NCI-H446 (cell line): ENCODE measurements at places on chromosomes 16 and 17.

- no peak for DNase-seq
Observed at GRCh38 chr16:71387045-71387871, 28.7 kb downstream of the CALB2 start.

DNA sequence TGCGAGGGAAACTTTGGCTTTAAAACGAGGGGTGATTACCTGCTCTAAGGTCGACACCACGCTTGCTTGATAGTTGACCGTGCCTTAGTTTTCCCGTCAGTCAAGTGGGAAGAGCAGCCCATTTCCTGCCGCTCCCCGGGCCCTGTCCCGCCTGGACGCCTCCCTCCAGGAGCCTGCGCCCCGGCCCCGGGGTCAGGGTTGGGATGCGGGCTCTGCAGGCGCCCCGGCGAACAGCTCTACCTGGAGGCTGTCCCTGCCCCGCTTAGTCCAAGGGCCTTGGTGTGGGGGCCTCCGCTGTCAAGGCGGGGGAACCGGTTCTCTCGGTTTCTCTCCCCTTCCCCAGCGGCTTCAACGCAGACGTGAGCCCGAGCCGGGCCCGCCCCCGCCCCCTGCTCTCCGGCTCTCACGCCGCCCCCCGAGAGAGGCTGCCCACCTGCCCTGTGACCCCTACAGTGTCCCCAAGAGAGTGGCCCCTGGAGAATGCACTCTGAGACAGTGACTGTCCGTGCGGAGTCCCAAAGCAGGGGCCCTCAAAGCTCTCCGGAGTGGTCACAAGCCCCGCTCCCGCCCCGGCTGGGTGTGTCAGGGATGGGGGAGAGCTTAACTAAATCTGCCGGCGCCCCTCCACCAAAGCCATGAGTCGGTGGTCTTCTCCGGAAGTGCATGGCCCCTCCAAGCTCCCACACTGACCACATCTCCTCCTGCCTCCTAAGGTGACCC lies 117.4 kb upstream of the SMURF2 start:
- DNase-seq, result no peak

- no peak for DNase-seq
Observed at GRCh38 chr17:57860414-57860999, 10.7 kb upstream of the MRPS23 start.

- DNase-seq, result no peak
Observed at GRCh38 chr17:21388066-21388465, 11.9 kb downstream of the KCNJ12 start.

DNA sequence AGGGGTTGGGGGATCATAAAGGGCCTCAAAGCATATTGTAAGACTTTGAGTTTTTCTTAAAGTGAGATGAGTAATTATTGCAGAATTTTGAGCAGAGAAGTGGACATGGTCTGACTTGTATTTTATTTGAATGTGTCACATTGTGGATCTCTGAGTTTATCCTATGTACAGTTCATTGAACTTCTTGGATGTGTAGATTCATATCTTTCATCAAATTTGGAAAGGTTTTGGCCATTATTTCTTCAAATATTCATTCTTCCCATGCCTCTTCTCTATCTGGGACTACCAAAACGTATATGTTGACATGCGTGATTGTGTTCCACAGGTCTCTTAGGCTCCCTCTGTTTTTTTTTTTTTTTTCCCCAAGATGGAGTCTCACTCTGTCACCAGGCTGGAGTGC lies 14.3 kb upstream of the DLX3 start:
- no peak for DNase-seq

DNA sequence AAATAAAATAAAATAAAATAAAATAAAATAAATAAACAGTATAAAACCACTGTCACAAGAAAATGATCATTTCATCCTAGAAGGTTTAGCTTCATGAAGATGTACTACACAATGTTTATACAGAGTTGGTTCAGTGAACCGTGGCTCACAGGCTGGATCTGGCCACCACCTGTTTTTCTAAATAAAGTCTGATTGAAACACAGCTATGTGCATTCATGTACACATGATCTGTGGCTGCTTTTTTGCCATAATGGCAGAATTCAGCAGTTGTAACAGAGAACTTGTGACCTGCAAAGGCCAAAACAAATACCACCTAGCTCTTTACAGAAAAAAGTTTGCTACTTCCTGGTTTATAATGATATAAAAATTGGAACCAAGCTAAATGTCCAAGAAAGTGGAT lies 12.6 kb upstream of the RPRML start:
- no peak for DNase-seq

GRCh38 chr16:9297437-9298113 lies 206.1 kb downstream of the HAPSTR1 start:
- peak; percentile 35 for DNase-seq

GRCh38 chr16:76669288-76669687 lies 392.1 kb downstream of the CNTNAP4 start:
- no peak for DNase-seq

DNA sequence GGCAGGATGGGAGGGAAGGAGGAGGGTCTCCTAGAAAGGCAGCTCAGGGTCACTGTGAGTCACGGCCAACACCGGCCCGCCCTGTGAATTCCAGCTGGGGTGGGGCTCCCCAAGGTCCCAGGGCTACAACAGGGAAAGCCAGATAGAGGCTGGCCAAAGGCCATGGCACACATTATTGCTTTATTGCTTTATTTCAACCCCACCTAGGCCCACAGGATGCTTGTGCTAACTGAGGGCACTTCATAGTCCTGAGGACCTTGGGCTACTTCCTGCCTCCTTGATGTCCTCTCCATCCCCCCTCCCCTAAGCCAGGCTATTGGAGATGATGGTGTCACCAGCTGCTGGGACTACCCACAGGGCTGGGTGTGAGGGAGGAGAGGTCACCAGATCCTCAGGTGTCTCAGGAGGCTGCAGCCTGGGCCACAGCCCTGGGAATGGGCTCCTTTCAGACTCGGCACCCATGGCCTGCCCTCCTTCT lies 26.1 kb downstream of the LRRC75A start:
- no peak for DNase-seq

GRCh38 chr17:53736516-53737240 lies 86.0 kb upstream of the KIF2B start:
- DNase-seq, result no peak

DNA sequence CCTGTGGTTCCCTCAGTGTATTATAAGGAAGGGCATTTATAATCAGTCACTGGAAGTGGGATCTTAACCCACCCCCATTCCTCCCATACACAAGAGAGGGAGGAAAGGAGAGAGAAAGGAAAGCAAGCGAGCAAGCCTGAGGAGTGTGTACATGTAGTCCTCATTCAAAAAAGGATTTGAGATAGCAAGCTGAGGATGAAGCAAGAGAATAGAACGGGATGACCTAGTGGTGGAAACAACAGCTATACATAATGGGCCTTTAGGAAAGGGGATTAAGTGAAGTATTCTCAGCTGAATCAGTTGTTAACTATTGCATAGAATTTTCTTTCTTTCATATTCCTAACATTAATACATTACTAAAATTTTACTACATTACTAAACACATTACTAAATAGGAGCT lies 281.4 kb downstream of the ZFHX3 start:
- no peak for DNase-seq

GRCh38 chr16:85863384-85863774 lies 35.6 kb upstream of the IRF8 start:
- DNase-seq, result no peak

- DNase-seq, result no peak
Observed at GRCh38 chr17:75124041-75124818, 7.3 kb downstream of the NT5C start.

GRCh38 chr17:82301916-82302567 lies 15.4 kb downstream of the CD7 start:
- DNase-seq, result no peak

GRCh38 chr17:72342627-72343527 lies 222.1 kb downstream of the SOX9 start:
- DNase-seq, result no peak

- no peak for DNase-seq
Observed at GRCh38 chr16:72256398-72257066, 84.6 kb upstream of the PMFBP1 start.

DNA sequence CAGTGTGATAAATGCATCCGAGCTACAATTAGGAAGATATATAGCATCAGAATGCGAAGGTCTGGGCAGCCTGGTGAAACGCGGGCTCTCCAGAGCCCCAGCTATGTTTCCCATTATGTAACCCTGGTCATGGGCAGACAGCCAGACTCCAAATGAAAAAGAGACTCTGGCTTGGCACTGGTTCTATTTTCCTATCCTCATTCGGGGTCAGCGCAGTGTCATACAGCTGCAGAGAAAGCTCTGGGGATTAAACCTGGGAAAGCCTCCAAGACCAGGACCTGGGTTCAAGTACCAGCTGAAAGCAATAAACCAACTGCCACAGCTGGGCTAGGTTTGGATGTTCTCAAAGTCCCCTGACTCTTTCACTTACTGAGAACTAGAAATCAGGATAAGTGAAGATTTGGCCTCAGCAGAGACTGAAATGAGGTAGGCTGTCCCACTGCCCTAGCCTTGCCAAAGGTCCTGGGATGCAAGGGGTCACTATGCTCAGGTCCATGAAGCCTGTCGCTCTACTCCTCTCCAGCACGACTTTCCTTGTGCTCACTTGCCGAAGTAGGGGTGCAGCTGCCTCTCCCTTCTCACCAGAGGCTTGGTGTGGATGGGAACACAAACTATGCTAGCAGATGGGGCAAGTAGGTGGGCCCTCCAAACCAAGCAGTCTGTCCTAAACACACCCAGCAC lies 123.8 kb downstream of the SMG6 start:
- DNase-seq, result peak; percentile 10

- peak; percentile 0 for DNase-seq
Observed at GRCh38 chr17:10226930-10227695, 28.7 kb upstream of the GAS7 start.

DNA sequence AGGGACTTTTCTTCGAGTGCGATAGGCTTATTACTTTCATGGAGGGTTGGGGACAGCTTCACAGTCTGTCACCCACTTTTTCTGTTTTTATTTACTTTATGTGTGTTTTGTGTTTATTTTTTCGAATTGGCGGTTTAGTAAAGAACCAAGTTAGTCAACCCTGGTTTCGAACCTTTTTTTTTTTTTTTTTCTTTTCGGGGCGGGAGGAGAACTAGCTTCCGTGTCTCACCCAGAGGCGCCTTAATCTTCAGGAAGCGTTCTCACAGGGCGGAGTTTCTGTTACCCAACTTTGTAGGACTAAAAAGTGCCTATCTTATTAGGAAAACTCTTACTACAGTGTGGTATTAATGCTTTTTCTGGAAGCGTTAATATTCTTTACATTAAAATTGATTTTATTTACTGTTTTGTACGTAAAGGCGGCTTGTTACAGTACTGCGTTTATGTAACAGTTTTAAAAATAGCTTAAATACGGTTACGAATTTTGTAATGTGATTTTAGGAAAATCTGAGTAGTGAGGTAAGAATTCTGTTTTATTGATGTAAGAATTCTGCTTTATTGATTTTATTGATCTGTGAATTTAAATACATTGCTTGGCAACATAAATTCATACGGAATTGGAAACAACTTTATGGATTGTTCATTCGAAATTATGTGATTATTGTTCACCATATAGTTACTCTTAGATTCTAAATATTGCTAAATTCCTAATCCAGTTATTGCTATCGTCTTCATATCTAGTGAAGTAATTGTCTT lies 885 bp downstream of the ZNF207 start:
- peak; percentile 35 for DNase-seq

GRCh38 chr16:75044800-75045361 lies 46.1 kb downstream of the ZNRF1 start:
- no peak for DNase-seq
